Stimulated activated CD4-positive, alpha-beta T cell treated with anti-CD3 and anti-CD28 coated beads, Interleukin-1b, Interleukin-23, amount 100 ng/mL, for 1 hour (primary cell): ENCODE measurements at places on chromosomes 4 and X.

- no peak for DNase-seq
Observed at GRCh38 chr4:15161439-15161838, 159.2 kb downstream of the CPEB2 start.

DNA sequence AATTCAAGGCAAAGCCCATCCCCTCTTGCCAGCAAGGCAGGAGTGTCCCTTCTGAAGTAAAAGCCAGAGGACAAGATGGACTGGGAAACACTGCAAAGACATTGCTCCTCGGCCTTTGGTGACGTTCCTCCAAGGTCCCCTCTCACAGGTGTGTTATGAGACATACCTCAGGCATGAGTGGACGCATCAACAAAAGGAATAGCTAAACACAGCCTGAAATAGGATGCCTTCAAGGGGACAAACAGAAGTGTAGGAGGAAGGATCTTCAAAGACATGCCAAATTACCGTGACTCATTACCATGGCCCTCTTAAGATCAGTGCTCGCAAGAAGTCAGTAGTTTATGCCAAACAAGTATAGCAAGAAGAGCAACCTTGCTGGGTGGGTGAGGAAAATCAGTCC is 6.0 kb upstream of the IDS start:
- DNase-seq: no peak

- no peak for DNase-seq
Observed at GRCh38 chr4:84085986-84086385, 413.1 kb downstream of the NKX6-1 start.

DNA sequence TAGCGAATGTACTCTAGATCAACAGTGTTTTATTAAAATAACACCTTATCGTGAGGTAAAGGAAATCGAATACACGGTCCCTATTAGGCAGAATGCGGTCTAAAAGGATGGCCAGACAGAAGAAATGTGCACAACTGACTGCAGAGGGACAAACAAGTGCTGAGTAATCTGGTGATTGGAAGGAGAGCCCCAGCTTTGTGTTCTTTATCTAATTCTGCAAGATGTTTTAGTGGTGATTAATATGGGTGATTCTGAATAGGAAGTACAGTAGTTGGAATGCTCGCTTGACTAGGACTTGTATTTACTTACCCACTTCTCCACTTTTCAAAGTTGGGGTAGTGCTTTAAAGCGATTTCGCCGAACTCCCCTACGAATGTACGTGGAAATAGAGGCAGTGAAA is 1.2 kb downstream of the WDR44 start:
- no peak for DNase-seq

DNA sequence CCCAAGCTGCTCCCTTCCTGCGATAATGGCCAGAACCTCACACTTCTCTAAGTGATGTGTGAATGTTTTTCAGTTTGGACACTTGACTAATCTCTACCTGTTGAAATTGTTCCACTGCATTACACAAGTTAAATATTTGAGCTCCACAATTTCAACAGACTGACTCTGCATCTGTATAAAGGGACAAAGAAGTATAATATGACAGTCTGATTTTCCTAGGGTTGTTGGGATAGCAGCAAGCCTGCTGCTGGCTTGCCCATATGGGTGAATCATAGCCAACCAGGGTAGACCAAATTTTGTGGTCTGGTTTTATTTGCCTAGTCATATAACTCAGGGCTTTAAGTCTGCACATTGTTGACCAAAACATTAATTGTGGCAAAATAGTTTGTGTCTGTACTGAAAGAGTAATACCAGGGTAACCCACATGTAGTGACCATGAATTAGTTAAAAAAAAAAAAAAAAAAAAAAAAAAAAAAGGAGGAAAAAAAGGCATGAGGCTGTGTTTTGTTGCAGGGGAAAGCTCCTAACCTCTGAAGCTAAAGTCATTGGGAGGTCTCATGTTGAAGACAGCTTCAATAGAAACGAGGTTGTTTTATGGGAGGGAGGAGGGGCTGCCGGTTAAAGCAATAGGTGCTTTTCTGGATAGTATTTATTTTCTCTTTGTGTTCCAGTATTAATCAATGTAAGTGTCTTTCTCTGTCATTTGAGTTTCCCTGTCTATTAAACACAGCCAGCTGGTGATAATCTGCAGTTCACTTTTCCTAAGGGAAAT is 534.2 kb downstream of the RAB28 start:
- no peak for DNase-seq

DNA sequence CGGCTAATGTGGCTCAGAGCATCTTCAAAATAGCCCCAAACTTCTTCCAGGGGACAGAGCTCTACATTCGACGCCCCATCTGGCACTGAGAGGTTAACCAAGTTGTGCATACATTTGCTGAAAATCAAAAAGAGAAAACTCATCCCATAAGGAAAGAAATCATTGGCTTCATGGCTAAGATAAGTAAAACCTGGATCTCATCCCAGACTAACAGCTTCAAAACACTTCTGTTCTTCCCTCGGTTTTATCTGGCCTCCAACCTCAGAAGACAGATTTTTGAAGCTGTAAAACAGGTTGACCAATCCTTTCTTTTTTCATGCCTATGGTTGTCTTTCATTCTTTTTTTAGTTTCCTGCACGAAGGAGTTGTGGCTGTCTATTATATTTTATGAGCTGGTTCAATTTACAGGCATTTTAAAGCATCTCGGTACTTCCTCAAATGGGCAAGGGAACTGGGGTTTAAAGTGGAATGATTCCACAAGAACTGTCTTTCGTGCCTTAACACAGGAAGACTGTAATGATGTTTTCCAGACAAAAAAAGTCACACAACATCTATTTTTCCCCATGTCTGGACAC is 107.6 kb downstream of the DLG3 start:
- DNase-seq: no peak

DNA sequence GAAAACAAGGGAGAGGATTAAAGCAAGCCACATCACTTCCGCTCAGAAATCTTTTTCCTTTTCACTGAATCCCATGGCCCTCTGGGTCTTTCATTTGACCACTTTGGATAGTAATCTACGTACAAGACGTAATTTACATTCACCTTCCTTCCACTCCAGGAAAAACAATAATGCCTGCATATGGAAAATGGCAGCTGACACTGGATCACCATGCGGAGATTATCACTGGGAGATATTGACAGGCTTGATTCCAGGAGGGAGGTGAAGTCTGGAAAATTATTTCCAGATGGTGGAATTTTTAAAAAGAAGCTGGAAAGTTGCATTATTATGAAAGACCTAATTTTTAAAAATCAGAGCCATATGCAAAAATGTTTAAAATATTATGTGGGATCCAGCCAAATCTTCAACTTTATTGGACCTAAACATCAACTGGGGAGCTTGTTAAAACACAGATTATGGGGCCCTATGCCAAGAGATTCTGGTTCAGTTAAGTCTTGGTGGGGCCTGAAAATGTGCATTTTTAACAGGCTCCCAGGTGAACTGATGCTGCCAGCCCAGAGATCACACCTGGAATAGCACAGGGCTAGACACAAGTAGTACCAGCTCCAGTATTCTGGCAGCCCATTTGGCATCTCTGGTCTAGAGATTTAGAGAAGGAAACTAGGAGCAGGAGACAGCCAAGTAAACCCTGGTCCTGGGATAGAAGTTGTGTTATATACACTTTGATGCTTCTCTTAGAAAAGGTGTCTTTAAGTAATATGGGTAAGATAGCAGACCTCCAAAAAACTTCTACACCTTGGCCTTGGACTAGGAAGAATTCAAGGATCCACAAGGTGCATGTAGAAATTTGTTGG is 290.3 kb upstream of the LDB2 start:
- no peak for DNase-seq

GRCh38 chr4:3857269-3857926 is 91.2 kb downstream of the ADRA2C start:
- DNase-seq: no peak

DNA sequence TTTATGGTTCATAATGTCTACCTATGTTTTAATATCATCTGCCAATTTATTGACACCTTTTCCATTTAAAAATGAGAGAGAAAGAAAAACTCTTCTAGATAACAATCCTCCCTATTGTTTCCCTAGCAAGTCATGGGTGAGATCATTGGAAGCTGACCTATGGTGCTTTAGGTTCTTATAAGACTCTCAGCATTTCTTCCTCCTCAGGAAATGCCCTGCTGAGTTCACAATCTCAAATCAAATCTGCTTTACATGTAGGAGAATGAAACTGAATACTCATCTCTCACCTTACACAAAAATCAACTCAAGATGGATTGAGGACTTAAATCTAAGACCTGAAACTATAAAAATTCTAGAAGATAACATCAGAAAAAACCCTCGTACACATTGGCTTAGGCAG is 267.4 kb downstream of the RAPGEF2 start:
- DNase-seq: no peak

DNA sequence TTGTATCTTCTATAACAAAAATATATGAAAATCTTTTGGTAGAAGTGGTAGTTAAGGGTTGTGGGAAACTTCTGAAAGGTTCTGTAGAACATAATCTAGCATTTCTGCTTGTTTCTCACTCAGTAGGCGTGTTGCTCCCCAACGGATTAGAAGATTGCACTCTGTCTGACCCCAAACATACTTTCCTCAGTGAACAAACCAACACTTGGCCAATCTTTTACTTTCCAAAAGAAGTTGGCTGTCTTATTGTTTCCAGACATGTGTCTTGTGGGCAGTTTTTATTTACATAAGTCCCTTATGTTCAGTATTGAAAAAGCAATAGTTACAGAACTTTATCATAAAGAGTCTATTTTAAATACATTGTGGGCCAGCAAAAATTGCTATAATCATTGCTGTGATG is 312.8 kb upstream of the EPHA5 start:
- no peak for DNase-seq

DNA sequence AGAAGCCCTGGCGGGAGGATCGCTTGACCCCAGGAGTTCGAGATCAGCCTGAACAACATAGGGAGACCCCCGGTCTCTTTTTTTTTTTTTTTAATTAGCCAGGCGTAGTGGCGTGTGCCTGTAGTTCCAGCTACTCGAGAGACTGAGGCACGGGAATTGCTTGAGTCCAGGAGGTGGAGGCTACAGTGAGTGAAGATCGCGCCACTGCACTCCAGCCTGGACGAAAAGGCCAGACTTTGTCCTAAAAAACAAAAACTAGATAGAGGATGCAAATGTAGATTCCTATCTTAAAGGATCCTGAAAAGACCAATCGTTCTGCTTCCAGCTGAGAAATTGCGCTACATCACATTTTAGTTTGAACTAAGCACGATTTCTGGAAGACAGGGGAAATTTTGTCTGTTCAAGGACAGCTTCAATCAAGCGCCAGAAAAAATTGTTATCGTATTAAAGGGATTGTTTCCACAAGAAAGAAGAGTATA is 627 bp upstream of the HSD17B11 start:
- DNase-seq: no peak

GRCh38 chr4:7073526-7074390 is 5.9 kb upstream of the GRPEL1 start:
- DNase-seq: no peak

- DNase-seq: no peak
Observed at GRCh38 chr4:140212646-140213045, 58.7 kb upstream of the MAML3 start.

GRCh38 chr4:140048419-140048995 is 105.5 kb downstream of the MAML3 start:
- no peak for DNase-seq

GRCh38 chrX:130264573-130264972 is 4.1 kb downstream of the ZNF280C start:
- no peak for DNase-seq

DNA sequence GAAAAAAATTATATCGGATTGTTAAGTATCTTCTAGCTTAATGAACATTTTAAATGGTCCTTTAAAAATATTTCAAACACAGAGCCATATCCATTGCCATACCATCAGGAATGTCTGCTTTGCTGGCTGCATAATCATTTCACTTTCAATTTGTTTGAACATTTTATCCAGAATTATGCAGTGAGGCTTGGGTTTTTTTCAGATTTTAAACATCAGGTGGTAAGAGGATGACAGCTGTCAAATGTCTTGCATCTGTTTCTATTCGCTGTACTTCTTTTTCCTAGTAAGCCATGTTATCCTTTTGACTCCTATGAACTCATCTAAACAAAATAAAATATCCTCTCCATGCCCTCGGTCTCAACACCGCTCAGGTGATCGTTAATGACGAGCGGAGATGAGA is 802 bp downstream of the RFC1 start:
- no peak for DNase-seq

- DNase-seq: no peak
Observed at GRCh38 chr4:55977811-55978210, 29.1 kb downstream of the CEP135 start.

DNA sequence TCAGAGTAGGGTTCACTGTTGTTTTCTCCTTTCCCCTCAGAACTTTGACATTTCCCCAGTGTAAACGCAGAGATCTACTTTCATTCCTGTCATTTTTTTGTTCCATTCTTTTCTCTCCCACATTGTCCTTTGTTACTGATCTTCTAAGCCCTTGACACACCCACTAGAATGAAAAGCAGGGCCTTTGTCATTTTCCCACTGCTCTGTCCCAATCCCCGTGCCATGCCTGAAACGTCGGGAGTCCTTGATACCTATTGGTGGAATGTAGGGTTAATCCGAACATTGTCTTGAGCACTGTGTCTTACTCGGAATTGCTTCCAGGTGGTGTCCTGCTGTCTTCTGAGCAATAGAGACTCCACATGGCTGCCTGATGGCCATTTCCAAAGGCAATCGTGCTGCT is 887.1 kb upstream of the FRG1 start:
- DNase-seq: no peak

- DNase-seq: no peak
Observed at GRCh38 chr4:115292320-115293092, 179.1 kb upstream of the NDST4 start.

DNA sequence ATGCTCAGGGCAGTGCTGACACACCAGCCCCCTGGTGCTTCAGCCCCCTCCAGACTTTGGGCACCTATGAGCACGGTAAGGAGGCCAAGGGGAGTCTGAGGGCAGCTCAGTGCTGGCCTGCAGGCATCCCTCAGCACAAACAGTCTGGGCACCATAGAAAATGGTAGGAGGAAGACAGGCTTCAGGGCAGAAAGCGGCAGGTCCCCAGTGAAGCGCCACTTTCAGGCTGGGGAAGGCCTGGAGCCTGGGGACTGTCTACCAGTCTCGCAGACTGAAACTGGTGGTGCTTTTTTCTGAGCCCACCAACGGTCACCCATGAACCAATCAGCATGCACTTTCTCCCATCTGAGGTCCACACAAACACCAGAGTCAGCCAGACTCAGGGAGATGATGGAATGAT is 1074.7 kb downstream of the PCDH18 start:
- DNase-seq: no peak

GRCh38 chrX:137427816-137428215 is 138.1 kb upstream of the ZIC3 start:
- no peak for DNase-seq

GRCh38 chrX:2819345-2820135 is 9.2 kb upstream of the GYG2 start:
- DNase-seq: no peak

GRCh38 chr4:187576751-187577150 is 418.8 kb upstream of the ZFP42 start:
- no peak for DNase-seq

GRCh38 chrX:154490021-154490413 is 412 bp downstream of the SLC10A3 start:
- DNase-seq: no peak

DNA sequence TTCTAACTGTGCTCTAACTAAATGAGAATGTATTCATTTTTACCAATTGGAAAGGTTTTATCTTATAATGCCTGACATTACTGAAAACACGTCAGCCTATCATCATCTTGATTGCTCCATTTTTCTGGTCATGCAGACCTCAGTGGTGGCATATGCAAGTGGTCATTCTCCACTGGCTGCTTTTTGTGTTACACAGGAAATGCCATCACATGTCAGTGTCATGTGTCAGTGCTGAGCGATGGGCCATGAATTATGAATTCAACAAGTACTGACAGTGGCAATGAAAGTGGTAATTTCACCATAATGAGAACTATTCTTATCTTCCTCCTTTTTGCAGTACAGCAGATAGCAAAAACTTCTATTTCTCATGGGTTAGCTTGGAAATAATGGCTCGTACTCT is 190.5 kb downstream of the PACRGL start:
- no peak for DNase-seq
